Activated CD8-positive, alpha-beta memory T cell treated with anti-CD3 and anti-CD28 coated beads, Interleukin-2, amount 10 ng/mL, durations not matched to agents 7 days and 5 days (primary cell): ENCODE measurements at places on chromosomes 1 and 21. TPM values are rescaled to one million over a fixed set of nuclear protein-coding genes. Genes with fewer than 3 reads are reported as not detected.

DNA sequence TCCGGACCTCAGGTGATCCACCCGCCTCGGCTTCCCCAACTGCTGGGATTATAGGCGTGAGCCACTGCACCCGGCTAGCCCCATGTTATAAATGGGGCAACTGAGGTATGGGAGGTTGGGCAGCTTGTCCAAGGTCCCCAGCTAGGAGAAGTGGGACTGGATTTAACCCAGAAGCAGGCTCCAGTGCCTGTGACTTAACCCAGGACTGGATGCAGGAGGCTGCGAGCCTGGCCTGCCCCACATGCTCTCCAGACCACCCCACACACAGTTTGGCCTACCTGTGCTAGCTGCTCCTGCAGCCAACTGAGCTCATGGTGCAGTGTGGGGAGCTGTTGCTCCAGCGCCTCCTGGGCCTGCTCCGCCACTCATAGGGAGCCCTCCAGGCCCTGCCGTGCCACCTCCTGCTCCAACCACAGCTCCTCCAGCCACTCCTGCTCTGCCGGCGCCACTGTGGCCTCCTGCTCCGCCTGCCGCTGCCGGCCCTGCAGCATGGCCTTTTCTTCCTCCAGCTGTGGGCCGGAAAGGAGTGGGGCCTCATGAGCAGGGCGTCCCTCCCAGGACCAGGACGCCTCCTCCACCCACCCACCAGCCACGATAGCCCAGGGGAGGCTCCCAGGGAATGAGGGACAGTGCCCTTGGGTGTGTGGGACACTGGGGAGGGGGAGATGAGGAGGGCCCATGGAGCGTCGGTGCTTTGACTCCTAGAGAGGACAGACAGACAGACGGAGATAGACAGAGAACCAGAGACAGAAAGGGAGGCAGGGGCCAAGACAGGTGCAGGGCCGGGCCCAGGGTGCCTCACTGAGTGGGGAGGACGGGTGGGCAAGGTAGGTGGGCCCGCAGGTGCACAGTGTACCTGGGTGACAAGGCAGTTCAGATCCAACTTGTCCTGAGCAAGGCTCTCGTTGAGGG, 12.4 kb upstream of the NBPF1 start:
- no peak for DNase-seq
- peaks cover 6% of the 10 kb centered on the region for H3K4me1 ChIP-seq
- no peaks in the 10 kb centered on the region for H3K27me3 ChIP-seq
- H3K36me3 ChIP-seq = peaks cover 14% of the 10 kb centered on the region
- no peak overlapping the region for H3K4me3 ChIP-seq

Gene ADAMTS4
- 0.38 TPM for total RNA-seq

DNA sequence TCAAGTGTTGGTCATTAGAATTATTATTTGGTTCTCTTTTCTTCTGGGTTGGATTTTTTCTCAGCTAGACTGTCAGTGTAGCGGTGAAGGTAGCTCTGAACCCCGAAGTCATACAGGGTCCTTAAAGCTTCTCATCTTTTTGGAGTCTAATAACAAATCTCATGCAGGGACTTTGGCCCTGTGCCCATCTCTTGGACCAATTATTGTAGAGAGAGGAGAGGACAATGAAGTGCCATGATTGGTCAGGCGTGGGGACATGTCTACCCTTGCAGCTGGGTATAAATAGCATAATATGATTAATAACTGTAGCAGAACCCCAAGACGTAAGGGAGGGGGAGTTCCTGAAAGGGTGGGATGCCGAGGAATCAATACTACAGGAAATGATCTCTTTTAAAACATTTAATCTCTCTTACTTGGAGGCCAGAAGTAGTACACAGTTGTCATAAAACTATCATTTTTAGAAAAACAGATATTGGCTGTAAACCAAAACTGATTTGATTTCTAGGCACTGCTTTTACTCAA, 8.8 kb downstream of the MAGI3 start:
- no peak overlapping the region for H3K27ac ChIP-seq
- H3K36me3 ChIP-seq = no peaks in the 10 kb centered on the region
- DNase-seq = no peak
- peaks cover 43% of the 10 kb centered on the region for H3K27me3 ChIP-seq

DNA sequence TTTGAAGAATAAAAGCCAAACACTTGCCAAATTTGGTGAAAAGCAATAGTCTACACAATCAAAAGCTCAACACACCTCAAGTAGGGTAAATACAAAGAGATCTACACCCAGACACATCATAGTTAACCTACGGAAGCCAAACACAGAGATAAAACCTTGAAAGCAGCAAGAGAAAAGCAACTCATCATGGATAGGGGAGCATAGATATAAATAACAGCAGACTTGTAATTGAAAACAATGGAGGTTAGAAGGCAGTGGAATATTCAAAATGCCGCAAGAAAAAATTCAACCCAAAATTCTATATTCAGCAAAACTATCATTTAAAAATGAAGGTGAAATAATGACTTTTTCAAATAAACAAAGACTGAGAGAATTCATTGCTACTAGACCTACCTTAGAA, 105.1 kb downstream of the ITSN1 start:
- H3K27me3 ChIP-seq = no peaks in the 10 kb centered on the region
- H3K27ac ChIP-seq = no peak overlapping the region

GRCh38 chr1:16521288-16521583, 7.2 kb upstream of the RNU1-1 start:
- no peak overlapping the region for H3K27ac ChIP-seq
- H3K27me3 ChIP-seq = peaks cover 84% of the 10 kb centered on the region
- no peaks in the 10 kb centered on the region for H3K36me3 ChIP-seq
- no peaks in the 10 kb centered on the region for H3K4me1 ChIP-seq
- DNase-seq = no peak
